ENCODE measurements at places on chromosomes 5 and 9. TPM values are rescaled to one million over a fixed set of nuclear protein-coding genes. Genes with fewer than 3 reads are reported as not detected.
A peak's percentile ranks its signal among the peaks of the same experiment; 100 is the strongest.

- DNase-seq = no peak
These were observed 201.8 kb downstream of the NSG2 start for GRCh38 chr5:174247301-174247700.

- DNase-seq = no peak
These were observed 3.8 kb upstream of the COL27A1 start for GRCh38 chr9:114151426-114151956.

DNA sequence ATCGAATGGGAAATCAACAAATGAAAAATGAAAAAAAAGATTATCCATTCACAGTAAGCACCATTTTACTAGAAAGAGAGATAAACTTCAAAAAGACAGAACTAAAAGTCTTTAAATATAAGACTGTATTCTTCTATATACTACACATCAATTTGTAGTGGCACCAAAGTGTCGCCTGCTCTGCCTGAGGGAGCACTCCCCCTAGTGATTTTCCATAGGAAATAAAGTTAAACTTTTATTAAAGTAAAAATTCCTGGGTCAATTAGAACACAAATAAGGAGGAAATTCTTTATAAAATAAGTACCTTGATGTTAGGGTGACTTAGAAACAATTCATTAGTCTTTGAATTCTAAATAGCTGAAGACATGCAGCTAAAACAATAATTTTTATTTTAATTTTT lies 9.7 kb downstream of the RAD1 start:
- DNase-seq = no peak

- no peak for DNase-seq
These were observed 179.4 kb downstream of the SEMA6A start for GRCh38 chr5:116395226-116395625.

Gene QRFP
- not detected for total RNA-seq

Gene ACOT12
- not detected for total RNA-seq

DNA sequence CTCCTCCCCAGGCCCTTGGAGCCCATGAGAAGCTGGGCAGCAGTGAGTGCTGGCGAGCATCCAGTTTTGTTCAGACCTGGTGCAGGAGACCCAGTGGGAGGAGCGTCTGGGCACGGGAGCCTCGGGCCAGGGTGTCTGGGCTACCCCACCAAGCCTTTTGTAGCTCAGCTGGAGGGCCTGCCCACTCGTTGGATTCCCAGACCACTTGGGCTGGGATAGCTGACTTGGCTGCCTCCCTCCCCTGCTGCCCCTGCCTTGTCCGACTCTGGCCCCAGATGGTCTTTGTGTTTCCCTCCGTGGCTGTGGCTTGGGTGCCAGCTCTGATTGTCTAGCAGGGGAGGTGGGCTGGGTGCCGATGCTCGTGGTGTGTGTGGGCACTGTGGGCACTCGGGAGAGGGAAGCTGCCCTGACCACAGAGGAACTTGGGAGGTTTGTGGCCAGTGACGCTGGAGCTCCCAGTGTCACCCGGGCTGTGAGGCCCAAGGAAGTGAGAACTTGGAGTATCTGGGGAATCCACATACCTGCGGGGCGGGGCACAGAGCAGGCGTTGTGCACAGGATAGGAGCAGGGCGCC lies 47.3 kb downstream of the WNK2 start:
- DNase-seq = no peak

DNA sequence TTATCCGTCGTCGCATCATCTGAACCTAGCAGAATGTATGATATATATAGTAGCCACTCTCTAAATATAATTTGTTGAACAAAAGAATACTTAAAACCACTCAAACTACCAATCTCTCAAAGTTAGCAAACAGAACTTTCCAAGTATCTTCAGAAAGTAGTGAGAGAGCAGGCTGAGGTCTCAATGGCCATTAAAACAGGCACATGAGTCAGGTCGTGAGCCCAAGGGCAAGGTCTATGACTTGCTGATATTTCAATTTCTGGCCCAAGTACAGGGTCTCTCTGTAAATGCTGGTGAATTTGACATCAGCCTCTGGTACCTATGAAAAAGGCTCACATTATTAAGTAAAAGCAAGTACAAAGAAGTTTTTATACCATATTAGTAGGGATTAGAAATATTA lies 95.1 kb downstream of the GPR21 start:
- DNase-seq = no peak

DNA sequence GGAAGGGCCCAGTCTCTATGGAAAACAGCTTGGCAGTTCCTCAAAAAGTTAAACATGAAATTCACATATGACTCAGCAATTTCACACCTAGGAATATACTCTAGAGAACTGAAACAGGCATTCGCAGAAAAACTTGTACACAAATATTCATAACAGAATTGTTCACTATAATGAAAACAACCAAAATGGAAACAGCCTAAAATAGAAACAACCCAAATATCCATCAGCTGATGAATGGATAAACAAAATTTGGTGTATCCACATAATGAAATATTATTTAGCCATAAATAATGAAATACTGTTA lies 4.8 kb upstream of the GPR150 start:
- no peak for DNase-seq

Gene NSG2
- total RNA-seq = not detected

Gene PCDHGB4
- not detected for total RNA-seq

DNA sequence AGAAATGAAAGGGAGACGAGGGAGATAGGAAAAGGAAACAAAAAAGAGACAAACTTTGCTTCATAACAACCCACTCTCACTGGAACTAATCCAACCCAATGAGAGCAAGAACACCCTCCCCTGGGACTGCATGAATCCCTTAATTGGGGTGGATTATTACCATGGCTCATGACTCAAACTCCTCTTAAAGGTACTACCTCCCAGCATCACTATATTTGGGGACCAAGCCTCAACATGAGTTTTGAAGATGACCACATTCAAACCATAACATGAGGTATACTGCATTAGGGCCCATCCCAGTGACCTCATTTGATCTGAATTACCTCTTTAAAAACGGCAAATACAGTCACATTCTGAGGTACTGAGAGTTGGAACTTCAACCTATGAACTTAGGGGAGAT lies 8.0 kb downstream of the MTAP start:
- DNase-seq = no peak

DNA sequence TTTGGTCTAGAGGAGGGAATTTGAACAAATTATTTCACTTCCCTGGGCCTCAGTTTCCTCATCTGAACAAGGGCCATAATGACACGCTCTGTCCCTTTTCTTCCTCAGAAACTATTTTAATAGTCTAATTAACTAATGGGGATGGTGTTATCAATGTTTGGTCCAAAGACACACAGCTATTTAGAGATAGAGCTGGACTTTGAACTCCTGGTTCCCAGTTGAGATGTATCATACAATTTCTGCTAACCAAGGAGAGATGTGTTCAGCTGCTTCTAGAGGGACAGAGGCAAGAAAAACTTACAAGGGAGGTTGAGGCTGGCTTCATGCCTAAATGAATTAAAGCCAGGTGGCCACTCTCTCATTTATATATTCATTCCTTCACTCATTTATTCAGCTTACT lies 90.6 kb upstream of the CLINT1 start:
- DNase-seq = no peak

DNA sequence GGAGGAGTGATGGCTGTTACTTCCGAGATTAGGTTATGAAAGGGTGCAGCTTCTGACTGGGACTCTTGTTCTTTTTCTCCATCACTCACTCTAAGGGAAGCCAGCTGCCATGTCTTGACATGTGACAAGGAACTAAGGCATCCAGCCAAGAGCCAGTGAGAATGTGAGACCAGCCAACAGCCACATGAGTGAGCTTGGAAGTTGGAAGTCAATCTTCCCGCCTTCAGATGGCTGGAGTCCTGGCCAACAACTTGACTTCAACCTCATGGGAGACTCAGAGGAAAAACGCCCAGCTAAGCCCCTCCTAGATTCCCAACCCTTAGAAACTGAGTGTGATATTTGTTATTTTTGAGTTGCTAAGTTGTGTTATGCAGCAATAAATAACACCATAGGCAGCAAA lies 201.1 kb downstream of the SNX18 start:
- no peak for DNase-seq

Gene SEMA5A
- not detected for total RNA-seq

GRCh38 chr5:580436-580835 lies 31.7 kb upstream of the CEP72 start:
- DNase-seq = no peak

Gene SLC25A2
- not detected for total RNA-seq

DNA sequence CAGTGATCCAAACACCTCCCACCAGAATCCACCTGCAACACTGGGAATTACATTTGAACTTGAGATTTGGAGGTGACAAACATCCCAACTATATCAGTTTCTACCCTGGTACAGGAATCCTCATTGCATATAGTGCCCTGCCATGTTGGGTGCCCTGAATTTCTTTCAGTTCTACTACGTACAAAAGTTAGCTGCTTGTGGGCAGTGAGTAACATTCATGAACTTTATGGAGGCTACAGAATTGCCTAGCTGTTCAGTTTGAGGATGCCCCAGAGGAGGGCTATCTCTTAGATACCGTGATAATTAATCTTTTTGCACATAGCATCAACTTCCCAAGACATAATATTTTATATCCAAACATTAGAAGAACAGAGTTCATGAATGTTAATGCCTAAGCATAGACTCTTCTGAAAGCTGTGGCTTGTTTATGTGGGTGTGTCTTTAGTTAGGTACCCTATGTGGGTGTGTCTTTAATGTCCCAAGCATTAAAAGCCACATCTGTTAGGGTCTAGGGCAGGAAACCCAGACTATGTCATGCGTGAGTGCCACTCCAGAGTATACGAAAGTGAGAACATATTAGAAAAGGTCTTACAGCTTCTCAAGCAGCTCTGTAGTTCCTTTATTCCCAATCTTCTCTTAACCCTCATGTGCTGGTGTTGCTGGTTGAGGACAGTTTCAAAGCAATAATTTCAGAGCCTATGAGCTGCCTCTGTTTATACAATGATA lies 47.0 kb upstream of the CHD1 start:
- DNase-seq = no peak

- no peak for DNase-seq
These were observed 34.9 kb upstream of the RPS23 start for GRCh38 chr5:82313016-82313415.

DNA sequence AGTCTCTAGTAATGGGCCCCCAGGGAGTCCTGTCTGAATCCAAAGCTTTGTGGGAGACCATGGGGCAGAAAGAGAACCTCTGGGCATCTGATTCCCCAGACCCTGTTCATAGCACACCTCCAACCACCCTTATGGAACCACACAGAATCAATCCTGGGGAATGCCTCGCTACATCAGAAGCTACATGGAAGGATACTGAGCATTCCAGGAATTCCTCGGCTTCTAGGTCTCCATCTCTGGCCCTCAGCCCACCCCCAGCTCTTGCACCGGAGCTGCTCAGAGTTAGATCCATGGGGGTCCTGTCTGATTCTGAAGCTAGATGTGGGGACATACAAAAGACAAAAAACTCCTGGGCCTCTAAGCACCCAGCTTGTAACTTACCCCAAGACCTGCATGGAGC lies 28.4 kb downstream of the VCP start:
- DNase-seq = no peak

- DNase-seq = peak; percentile 20
These were observed 5.5 kb downstream of the MAN2A1 start for GRCh38 chr5:109695005-109695926.

DNA sequence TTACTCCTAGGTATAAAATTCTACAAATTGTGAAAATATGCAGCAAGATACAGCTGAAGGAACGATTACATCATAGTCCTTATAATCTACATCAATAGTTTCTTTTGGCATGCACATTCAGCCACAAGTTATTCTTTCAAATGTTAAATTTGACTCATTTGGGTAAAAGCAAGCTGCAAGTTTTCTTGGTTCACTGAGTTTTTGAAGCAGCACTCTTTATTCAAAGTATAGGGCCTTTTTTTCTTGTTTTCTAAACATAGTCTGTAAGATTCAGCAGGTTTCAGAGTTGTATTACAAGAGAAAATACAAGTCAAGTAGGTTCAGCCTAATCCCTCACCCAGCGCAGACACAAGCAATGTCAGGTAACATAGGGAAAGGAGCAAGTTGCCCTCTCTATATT lies 981.5 kb downstream of the PTPRD start:
- DNase-seq = no peak

DNA sequence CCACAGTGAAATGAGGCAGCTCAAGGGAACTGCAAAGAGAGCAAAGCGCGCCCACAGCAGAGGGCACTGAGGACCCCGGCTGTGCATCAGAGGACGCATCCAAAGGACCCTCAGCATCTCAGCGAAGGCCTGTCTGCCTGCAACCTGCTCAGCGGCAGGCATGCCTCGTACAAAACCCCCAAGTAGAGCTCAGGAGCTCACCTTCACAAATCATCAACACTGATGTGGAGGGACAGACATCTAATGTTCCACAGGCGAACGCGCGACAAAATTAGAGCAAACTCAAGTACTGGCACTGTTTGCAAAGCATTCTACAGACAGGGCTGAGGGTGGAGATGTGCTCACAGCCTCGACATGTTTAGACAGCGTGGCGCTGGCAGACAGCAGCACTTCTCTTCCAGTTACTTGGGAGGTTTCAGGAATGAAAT lies 81.0 kb downstream of the DCP2 start:
- DNase-seq = no peak

- no peak for DNase-seq
These were observed 33.1 kb upstream of the NTRK2 start for GRCh38 chr9:84636436-84636835.

Gene MYO10
- total RNA-seq = 0.27 TPM

DNA sequence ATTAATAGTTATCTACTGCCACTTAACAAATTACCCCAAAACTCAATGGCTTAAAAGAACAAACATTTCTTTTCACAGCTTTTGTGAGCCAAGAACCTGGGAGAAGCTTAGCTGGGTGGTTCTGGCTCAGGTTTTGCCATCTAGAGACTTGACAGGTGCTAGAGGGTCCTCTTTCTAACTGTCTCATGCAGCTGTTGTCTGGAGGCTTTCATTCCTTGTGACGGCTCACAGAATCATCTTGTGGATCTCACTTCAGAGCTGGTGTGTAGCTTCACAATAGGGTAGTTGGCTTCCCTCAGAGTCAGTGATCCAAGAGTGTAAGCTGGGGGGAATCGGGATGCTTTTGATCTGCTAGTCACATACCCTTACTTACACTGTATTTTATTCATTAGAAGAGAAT lies 81.2 kb upstream of the APC start:
- no peak for DNase-seq

Gene FCN2
- total RNA-seq = not detected

DNA sequence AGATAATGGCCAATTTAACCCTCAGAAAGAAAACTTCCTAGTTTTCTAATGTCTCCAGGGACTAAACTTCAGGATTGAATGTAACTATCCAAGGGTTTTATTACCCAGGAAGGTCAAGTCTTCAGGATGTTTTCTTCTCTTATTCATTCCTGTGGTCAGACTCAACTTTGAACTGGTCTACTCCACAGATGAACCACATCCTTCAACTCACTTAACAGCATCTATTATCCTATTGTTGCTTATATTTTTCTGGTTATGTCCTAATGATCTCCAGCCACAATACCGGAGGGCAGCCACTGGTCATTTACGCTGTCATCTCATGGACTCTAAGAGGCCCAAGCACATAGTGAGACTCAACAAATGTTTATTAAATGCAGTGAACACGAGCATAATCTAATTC lies 47.2 kb upstream of the LIFR start:
- no peak for DNase-seq

DNA sequence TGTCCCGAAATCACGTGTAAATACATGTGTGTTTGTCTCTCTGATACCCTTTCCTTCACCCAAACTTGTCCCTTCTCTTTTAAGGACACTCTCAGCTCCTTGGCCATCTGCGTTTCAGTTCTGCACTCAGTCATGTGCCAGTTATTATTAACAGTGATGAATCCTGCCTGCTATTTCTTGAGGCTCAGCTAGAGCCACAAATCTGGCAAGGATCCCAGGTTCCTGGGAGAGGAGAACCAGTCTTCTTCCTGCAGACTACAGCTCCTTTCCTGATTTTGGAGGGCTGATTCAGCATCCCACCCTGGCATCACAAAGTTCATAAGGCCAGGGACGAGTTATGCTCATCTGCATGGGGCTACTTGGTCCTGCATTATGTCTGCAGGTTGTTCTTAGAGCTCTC lies 5.6 kb downstream of the MAMDC2 start:
- DNase-seq = no peak

Measured in activated naive CD4-positive, alpha-beta T cell treated with anti-CD3 and anti-CD28 coated beads for 36 hours (primary cell).